Neuronal stem cell (in vitro differentiated cells): ENCODE measurements at places on chromosomes 12 and 14.

DNA sequence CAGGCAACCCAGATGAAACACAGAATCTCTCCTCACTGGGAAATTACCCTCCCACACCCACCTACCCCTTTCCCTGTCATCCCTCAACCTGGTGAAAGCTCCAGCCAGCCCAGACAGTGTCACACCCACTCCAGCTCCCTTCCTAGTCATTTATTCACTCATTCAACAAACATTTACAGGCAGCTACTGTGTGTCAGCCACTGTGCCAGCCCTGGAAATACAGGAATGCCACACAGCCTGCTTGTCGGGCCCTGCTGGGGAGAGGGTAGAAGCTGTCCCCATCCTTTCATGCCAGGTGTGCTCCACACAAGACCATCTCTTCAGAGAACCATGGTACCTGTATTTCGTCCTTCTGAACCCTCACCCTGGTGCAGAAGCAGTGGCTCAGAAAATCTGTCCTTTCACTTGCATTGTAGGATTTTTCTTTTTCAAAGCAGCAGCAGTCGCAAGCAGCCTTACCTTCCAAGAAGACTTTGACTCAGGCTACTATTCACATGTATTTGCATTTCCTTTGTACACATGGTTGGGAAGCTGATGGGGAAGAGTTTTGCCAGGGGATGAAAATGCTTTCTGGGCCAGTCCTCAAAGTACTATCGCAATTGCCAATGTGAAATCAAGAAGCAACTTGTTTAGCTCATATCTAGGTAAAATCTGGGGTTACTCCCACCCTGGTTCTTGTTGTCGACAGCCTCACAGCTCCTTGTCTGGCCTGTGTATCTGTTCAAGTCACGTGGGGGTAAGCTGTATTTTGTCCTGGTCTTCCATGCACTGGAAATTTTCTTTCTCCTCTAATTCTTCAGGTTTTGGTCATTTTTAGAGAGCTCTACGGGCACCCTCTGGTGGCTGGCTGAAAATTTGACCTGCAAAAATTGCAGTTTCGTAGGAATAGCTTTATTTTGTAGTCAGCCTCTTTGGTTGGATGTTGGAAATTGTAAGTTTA, 147.4 kb upstream of the EGLN3 start:
- no peak for DNase-seq
- peaks cover 2% of the 10 kb centered on the region for H3K4me1 ChIP-seq
- no peak overlapping the region for H3K27ac ChIP-seq
- no peak overlapping the region for H3K4me3 ChIP-seq
- H3K27me3 ChIP-seq: no peaks in the 10 kb centered on the region

GRCh38 chr14:78758333-78758732, 588.2 kb downstream of the NRXN3 start:
- H3K4me1 ChIP-seq: peaks cover 2% of the 10 kb centered on the region
- no peak overlapping the region for H3K4me3 ChIP-seq
- H3K27ac ChIP-seq: no peak overlapping the region
- no peaks in the 10 kb centered on the region for H3K27me3 ChIP-seq
- peak; percentile 38 for DNase-seq
- no peaks in the 10 kb centered on the region for H3K36me3 ChIP-seq

DNA sequence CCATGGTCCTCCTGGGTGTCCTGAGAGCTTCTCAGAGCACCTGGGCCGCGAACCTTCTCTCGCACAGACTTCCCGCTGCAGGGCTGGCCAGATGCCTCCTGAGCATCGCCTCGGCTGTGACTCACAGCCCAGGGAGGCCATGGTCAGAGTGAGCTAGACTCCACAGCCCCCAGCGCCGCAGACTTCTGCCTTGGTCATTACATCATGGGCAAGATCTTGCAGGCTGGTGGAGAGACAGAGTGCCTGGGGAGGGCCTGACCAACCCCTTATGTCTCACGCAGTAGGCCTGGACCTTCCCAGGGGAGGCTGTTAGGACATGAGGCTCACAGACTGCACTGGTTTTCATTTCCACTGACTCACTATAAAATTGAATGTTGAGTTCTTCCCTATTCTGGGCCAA, 41.8 kb downstream of the SMOC1 start:
- peaks cover 14% of the 10 kb centered on the region for H3K36me3 ChIP-seq
- no peak for DNase-seq
- H3K4me3 ChIP-seq: no peak overlapping the region
- H3K27ac ChIP-seq: no peak overlapping the region

- DNase-seq: no peak
- no peaks in the 10 kb centered on the region for H3K27me3 ChIP-seq
- H3K36me3 ChIP-seq: peaks cover 23% of the 10 kb centered on the region
- no peaks in the 10 kb centered on the region for H3K4me1 ChIP-seq
- peak overlapping the region; percentile 23 for H3K4me3 ChIP-seq
Measured at GRCh38 chr12:108846290-108846701, 11.1 kb downstream of the SSH1 start.

DNA sequence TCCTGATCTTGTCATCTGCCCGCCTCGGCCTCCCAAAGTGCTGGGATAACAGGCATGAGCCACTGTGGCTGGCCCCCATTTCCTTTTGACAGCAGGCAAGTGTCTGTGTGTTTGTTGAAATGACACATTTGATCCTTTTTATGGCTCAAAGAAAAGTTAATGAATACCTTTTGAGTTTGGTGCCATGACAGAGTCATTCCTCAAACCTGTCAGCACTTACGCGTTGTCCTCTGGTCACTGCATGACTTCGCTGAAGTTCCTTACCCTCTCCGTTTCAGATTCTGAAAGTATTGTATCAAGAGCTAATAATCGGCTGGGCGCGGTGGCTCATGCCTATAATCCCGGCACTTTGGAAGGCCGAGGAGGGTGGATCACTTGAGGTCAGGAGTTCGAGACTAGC, 32.4 kb downstream of the NEMF start:
- H3K27ac ChIP-seq: no peak overlapping the region
- H3K4me3 ChIP-seq: no peak overlapping the region
- peaks cover 14% of the 10 kb centered on the region for H3K36me3 ChIP-seq
- no peak for DNase-seq

DNA sequence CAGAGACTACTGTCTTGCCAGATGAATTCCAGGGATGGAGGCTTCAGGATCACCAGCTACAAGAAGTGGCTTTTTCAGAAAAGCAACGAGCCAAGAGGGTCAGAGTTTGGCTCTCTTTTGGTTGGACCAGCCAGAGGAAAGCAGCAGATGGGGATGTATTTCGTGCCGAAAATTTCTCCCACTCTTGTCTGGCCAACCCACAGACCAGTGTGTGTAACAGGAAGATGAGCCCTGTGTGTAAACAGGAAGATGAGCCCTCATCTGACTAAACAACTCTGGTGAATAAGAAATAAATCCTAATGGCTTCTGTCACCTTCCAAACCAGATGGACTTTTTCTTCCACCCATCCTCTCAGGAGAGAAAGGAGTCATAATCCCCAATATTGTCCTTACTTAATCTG, 13.1 kb downstream of the GPR68 start:
- H3K27me3 ChIP-seq: no peaks in the 10 kb centered on the region
- H3K36me3 ChIP-seq: no peaks in the 10 kb centered on the region
- no peak for DNase-seq

DNA sequence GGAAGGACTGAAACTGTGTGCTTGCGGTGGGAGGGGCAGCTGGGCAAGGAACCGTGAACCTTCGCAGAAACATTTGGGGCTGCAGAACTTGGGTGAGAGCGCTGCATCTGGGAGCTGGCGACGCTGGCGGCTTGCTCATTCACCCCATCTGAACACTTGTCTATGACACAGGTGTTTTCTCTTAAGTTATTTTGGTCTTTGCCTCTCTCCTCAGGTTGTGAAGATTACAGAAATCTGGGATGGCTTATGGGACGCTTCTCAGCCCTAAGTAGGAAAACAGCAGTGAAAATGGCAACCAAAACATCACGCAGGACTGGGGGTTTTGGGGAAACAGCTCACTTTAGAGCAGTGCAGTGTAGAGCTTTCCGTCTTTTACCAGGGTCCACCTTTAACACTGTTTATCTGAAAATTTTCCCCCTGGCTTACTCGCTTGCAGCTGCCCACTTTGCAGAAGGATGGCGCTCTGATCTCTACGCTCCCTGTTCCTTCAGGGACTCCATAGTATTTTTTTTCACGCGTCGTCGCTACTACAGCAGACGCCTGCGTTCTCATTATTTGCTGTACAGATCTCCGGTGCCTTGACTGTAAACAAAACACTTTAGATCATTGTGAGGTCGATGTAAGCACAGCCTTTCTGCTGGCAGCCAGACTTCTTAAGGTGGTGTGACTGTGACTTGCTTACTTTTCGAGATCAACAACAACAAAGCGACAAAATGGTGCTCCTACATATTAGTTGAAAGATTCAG, 2.7 kb upstream of the CDKN1B start:
- no peak overlapping the region for H3K27ac ChIP-seq
- peaks cover 14% of the 10 kb centered on the region for H3K36me3 ChIP-seq
- no peak for DNase-seq
- H3K4me1 ChIP-seq: peaks cover 20% of the 10 kb centered on the region

DNA sequence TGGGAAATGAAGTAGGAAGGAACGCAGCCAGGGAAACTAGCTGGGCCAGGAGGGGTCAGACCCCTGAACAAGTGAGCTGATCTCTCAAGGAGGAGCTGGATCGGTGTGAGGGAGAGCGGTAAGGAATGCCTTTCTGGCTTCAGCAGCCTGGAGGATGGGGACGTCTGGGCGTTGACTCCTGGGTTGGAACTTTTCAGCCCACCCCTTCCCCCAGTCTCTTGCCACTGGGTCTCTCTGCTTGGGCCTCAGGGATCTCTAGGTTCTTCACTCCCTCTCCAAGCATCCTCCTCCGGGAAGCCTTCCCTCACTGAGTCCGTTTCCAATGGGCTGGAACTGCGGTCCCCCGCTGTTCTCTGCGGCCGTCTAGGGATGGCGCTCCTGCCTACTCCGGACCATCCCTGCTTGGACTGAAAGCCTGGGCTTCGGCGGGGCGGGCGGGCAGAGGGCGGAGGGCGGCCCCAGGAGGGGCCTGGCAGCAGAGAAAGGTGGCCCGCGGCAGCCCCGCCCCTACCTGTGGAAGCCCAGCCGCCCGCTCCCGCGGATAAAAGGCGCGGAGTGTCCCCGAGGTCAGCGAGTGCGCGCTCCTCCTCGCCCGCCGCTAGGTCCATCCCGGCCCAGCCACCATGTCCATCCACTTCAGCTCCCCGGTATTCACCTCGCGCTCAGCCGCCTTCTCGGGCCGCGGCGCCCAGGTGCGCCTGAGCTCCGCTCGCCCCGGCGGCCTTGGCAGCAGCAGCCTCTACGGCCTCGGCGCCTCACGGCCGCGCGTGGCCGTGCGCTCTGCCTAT, at the start of gene KRT7:
KRT7 (plus strand) TSS at position 570 of the 788 bp plus-strand sequence; CDS start at position 624, 54 bp downstream.
- peaks cover 66% of the 10 kb centered on the region for H3K27me3 ChIP-seq
- H3K4me3 ChIP-seq: peak within 1 kb of the TSS; percentile 60
- DNase-seq: no peak
- no peaks in the 10 kb centered on the region for H3K36me3 ChIP-seq
- H3K4me1 ChIP-seq: no peaks in the 10 kb centered on the region

- no peaks in the 10 kb centered on the region for H3K4me1 ChIP-seq
- H3K27ac ChIP-seq: no peak overlapping the region
- H3K27me3 ChIP-seq: no peaks in the 10 kb centered on the region
- DNase-seq: no peak
Measured at GRCh38 chr12:20006871-20007730, 361.2 kb upstream of the PDE3A start.

- peaks cover 14% of the 10 kb centered on the region for H3K4me1 ChIP-seq
- H3K27me3 ChIP-seq: no peaks in the 10 kb centered on the region
- no peak overlapping the region for H3K4me3 ChIP-seq
Measured at GRCh38 chr14:74618078-74618952, 6.3 kb upstream of the LTBP2 start.

- peaks cover 10% of the 10 kb centered on the region for H3K36me3 ChIP-seq
- no peaks in the 10 kb centered on the region for H3K27me3 ChIP-seq
- no peaks in the 10 kb centered on the region for H3K4me1 ChIP-seq
- H3K27ac ChIP-seq: no peak overlapping the region
- no peak for DNase-seq
- H3K4me3 ChIP-seq: no peak overlapping the region
Measured at GRCh38 chr12:50979369-50980052, 27.2 kb downstream of the HIGD1C start.

- H3K27ac ChIP-seq: no peak overlapping the region
- H3K4me3 ChIP-seq: no peak overlapping the region
- H3K36me3 ChIP-seq: no peaks in the 10 kb centered on the region
Measured at GRCh38 chr12:52495389-52495788, 2.3 kb upstream of the KRT6A start.

GRCh38 chr12:112615196-112615595, 176.4 kb upstream of the RPH3A start:
- H3K36me3 ChIP-seq: no peaks in the 10 kb centered on the region
- H3K4me3 ChIP-seq: no peak overlapping the region
- no peak for DNase-seq
- no peaks in the 10 kb centered on the region for H3K27me3 ChIP-seq
- H3K4me1 ChIP-seq: no peaks in the 10 kb centered on the region

DNA sequence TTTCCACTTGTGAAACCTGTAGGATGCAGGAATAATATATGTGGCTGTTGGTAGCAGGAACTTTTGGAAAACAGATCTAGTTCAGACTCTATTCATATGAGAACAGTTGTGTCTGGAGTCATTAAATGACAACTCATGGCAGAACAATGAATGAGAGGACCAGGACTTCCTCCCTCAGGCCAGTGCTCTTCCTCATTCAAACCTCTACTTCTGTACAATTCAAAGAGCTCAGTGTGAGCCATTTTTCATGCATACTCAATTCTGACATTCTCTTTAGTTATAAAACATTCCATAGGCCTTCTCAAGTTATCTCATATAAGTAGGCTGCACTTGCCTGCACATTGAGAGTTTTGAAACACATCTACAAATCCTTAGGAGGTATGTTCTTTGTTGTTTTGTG, 1526.6 kb upstream of the FLRT2 start:
- DNase-seq: no peak
- H3K27ac ChIP-seq: no peak overlapping the region
- no peak overlapping the region for H3K4me3 ChIP-seq
- no peaks in the 10 kb centered on the region for H3K27me3 ChIP-seq
- no peaks in the 10 kb centered on the region for H3K36me3 ChIP-seq

DNA sequence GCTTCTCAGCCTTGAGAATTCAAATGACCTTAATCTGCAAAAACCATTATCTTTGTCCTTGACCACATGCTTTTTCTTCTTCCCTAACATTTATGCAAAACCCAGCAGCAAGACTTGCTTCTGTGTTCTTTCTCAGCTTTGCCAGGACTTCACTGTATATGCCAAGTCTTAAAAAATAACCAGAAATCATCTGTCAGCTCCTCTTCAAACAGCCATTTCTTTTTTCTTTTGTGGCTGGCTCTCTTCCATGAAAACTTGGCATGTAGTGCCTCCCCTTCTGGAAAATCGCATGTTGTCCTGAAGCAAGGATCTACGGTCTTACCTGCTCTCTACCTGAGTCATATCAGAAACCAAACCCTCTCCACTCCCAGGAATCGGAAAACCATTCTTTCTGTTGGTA, 364.9 kb downstream of the RPS29 start:
- H3K27me3 ChIP-seq: no peaks in the 10 kb centered on the region
- H3K36me3 ChIP-seq: no peaks in the 10 kb centered on the region
- H3K27ac ChIP-seq: no peak overlapping the region
- H3K4me3 ChIP-seq: no peak overlapping the region
- H3K4me1 ChIP-seq: no peaks in the 10 kb centered on the region
